ENCODE measurements at places on chromosomes 16 and 17.

DNA sequence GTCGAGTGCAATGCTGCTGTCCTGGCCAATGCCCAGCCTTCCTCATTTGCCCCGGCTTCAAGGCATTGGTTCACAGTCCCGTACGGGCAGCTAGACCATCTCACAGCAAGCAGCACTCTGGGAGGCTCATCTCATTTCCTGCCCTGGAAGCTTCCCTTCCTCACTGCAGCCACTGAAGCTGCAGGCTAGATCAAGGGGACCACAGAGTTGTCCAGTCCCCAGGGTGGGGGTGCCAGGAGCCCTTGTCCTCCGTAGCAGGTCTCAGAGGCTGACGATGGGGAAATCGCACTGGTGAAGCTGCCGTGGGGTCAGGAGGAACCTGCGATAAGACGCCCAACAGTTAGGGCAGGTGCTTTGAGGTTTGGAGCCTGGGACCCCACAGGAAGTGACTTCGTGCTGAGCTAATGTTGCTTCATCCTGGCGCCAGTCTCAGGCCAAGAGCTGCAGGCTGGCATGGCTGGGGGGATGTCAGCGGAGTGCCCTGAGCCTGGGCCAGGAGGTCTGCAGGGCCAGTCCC lies at the start of gene SPNS3:
TSS of gene SPNS3 (plus strand) at position 426 of the 517 bp plus-strand sequence. CDS start at position 454, 28 bp downstream.
- no peak for DNase-seq

DNA sequence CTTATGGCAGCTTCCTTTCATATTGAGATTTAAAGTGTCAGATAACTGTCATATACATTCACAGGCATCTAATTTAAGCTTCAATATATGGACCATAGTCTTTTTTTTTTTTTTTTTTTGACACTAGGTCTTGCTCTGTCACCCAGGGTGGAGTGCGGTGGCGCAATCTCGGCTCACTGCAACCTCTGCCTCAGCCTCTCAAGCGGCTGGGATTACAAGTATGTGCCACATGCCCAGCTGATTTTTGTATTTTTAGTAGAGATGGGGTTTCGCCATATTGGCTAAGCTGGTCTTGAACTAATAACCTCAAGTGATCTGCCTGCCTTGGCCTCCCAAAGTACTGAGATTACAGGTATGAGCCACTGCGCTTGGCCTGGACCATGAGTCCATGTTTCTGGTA lies 13.6 kb downstream of the CEP95 start:
- DNase-seq = no peak

- no peak for DNase-seq
Measured at GRCh38 chr17:17491546-17491988, 4.6 kb downstream of the RASD1 start.

DNA sequence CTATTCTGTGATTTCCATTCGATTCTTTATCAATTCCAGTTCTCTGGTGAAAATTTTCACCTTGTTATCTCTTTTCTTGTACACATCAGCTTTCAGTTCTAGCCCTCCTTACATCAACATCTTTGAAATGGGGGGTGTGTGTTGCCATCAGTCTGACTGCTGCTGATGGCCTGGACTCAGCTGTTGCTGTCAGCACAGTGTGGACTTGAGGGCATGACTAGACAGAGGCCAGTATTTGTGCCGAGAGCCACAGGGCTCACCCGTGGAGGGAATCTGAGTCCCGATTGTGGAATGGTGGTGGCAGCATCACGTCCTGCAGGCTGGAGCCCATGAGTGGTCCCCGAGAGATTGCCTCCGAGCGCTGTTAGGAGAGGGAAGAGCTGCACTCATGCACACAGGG lies 114.2 kb downstream of the RPTOR start:
- no peak for DNase-seq

DNA sequence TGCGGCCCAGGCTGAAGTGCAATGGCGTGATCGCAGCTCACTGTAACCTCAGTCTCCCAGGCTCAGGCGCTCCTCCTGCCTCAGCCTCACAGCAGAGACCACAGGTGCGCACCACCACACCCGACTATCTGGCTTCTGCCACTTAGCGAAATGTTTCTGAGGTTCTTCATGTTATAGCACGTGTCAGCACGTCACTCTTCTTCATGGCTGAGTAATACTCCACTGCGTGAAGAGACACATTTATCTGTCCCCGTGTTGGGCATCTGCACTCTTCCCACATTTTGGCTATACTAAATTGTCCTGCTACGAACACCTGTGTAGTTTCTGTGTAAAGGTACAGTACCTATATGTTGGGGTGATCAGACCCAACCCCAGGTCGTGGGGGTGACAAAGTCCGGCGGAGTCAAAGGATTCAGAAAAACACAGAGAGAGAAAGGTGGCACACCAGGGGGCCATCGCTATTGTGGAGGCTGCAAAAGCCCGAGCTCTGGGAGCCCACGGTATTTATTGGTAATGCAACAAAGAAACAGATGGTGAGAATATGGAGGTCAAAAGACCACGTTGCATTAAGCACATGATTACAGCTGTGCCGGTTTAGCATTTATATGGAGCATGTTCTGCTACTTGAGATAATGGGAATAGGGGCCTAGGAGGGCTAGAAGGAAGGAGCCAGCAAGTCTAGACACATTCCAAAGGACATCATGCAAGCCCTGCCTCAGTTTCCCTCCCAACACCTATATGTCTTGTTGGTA lies 851 bp upstream of the DPEP1 start:
- DNase-seq = no peak

DNA sequence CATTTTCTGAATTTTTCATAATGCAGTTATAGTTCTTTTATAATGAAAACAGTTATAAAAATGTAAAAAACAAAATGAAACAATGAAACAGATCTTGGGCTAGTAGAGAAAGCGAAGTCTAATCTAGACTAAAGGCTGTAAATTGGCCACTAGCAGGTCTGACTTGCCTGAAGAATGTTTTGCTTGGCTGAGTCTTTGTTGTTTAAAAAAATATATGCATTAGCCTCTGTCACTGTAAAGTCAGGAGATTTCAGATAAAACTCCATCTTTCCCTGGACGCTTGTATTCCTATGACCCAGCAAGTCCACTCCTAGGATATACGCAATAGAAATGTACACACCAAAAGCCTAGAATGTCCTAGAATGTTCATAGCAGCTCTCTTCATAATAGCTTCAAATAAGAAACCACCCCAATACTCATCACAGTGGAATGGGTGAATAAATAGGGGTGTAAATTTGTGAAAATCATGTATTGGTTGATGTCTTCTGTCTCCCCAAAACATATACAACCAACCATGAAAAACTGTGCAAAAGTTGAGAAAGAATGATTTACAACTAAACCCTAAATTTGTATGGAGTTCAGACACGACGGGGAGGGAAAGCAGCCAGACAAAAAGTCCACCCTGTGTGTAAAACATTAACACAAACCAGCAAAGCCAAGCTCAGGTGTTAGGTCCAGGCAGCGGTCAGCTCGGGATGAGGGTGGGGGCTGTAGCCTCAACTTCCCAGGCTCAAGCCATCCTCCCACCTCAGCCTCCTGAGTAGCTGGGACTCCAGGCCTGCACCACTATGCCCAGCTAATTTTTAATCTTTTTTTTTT lies 37.7 kb upstream of the MEAK7 start:
- no peak for DNase-seq

DNA sequence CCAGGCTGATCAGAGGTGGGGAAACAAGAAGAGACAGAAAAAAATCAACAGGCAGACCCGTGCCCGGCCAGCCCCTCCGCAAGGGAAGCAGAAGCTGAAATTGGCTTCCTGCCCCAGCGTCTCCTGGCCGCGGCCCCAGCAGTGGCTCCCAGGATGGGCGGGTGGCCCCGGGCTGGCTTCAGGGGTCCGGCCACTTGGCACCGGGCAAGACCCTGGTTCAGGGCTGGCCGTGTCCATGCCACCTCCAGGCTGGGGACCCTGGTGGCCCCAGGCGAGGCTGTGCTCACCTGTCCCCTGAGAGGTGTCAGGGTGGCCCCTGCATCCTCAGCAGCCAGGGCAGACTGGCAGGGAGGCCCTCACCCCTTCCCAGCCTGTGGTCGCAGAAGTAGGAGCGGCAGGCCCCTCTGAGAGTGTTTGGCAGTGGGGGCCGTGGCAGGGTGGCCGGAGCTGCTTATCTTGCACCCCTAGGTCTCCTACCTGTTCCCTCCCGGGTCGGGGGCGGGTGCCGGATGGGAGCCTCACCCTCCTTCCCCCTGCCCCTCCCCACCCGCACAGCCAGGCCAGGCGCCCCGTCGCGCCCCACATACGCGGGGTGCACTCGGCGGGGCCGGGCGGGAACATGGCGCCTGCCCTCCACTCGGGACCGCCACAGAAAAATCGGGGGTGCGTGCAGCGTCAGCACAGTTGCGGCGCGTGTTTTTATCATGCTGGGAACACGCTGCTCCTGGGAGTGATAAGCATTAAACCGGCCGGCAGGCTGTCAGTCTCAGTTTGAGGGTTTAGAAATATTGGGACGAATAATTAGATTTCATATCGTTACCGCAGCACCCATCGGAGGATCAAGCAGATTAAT lies 46.7 kb upstream of the ZC3H18 start:
- DNase-seq = no peak

GRCh38 chr17:72262766-72263165 lies 141.9 kb downstream of the SOX9 start:
- no peak for DNase-seq

DNA sequence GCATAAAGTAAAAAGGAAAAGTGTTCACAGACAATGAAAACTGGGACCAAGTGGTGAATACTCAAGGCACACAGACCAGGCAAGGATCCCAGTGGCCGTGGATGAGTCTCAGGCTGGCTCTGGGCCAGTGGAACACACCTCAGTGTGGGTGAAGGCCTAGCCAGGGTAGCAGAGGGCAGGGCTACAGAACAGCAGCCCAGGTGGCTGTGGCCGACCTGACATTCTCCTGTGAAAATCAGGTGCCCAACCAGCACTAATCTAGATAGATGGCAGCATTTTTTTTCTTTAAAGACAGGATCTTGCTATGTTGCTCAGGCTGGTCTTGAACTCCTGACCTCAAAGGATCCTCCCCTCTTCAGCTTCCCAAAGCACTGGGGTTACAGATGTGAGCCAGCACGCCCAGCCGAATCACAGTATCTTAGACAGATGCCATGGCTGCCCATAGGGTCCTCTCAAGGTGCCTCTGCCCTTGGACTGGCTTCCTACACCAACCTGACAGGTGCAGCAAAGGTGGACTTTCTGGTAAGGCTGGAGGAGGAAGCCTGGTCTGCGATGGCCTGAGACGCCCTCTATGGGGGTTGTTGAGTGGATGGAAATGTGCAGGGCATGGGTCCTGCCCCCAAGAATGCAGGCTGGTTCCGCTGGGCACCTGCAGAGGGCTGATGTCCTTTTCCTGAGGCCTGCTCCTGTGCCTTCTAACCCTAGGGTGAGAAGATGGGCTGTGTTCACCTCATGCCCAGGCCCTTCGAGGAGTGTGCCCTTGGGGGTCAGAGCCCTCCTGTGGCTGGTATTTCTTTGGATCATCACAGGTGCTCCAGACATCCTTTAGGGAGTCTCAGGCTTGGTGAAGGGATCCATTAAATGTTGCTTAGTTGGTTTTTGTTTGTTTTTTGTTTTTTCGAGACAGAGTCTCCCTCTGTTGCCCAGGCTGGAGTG lies 3.8 kb upstream of the P4HB start:
- no peak for DNase-seq

DNA sequence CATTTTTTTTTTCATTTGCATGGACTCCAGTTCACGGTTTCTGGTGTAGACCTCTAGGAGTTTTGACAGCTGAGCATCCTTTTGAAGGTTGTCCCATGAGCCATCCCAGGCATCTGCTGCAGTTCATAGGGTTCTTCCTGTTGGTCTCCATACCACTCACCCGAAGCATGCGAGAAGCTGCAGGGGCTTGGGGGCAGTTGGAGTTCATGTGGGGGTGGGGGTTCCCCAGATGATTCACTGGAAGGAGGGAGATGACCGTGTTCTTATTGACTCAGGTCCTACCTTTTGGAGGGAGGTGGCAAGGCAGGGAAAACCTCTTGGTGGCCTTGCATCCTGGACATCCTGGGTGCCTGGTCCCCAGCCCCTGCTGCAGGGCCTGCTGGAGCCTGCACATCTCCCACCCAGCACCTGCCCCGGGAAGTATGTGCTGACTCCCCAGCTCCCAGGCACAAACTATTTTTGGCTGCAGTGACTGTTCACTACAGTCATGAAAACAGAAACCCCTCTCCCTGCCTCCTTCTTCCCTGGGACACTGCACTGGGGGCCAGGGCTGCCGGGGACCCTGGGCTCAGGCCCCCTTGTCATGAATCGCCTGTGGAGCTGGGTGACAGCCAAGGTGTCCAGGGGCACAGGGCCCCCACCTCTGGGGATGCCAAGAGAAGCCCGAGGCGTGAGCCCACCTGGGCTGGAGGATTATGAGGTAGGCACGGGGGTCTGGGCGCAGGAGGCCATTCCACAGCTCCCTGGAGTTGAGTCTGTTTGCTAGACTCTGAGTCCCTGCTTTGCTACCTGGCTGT lies 64.9 kb upstream of the LGALS9 start:
- no peak for DNase-seq

All from stimulated activated CD4-positive, alpha-beta T cell treated with anti-CD3 and anti-CD28 coated beads, Interleukin-1b, Interleukin-23, amount 100 ng/mL, for 4 hours (primary cell).